Fibroblast of lung (primary cell): ENCODE measurements at places on chromosomes 13 and 19.

DNA sequence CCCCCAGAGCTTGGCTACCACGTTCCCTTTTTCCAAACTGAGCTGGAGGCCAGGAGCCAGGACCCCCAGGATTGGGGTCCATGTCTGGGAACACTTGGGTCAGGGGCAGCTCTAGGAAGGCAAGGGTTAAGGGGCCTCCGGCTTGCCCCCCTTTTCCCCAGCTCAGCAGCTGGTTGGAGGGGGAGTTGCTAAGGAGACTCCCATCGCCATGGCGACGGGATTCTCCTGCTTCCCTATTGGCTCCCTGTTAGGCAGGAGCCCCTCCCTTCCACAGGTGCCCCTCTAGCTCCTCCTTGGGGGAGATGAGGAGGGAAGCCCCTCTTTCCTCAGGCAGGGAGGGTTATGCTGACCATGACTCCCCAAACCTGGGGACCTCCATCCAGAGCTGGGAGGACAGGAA is 33.9 kb downstream of the PDE4A start:
- DNase-seq, result no peak

DNA sequence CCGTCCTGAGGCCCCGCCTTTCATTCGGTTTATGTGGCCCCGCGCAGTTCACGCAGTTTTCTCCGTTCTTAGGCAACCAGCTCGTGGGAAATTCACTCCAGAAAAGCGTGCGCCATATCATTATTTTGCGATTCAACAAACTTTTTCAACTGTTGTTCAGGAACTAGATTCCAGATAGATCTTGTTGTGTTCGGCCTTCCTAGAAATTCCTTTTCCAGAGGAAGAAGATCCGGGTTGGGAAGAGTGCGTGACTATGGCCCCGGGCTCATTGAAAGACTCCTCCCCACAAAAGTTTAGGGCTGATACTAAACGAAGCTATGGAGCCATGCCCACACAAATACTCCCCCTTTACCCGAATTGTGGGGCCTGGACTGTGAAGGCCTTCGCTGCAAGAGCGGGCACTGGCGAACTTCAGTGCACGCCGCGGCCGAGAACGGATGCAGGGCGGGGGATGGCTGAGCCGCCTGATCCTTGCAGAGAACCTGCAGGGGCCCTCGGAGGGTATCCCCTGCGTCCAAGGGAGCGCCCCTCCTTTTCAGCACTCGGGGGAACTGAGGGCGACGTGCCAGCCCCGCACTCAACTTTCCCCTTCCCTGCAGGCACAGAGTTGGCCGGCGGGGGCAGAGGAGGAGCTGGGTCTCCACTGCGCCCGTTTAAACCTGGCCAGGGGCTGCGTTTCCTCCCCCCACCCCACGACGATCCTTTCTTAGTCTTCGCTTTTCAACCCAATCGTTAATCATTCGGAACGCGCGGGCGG is 904 bp upstream of the SOX1 start:
- no peak for DNase-seq

- peak; percentile 32 for DNase-seq
Observed at GRCh38 chr13:46679369-46680120, 117.4 kb downstream of the ESD start.

- DNase-seq, result peak; percentile 73
Observed at GRCh38 chr19:46065486-46066071, 24.8 kb upstream of the IGFL4 start.

GRCh38 chr19:41893899-41894298 is 10.9 kb downstream of the ARHGEF1 start:
- no peak for DNase-seq

- DNase-seq, result no peak
Observed at GRCh38 chr13:32116210-32116609, 84.6 kb downstream of the FRY start.

DNA sequence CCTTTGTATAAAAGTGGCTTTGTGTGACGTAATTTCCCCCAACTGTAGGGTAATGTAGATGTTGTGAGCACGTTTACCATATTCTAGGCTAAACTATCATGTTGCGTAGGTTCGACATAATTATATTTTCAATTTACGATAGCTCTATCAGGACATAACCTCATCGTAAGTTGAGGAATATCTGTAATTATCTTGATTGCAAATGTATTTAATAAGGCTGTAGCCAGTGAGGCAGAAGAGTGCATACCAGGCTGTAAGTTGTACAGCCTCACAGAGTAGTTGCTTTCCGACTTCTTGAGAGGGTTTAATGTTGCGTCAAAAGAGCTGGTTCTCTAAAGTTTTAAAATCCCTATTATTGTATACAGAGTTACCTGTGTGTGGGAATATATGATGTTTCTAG is 839.4 kb upstream of the GPC6 start:
- no peak for DNase-seq

DNA sequence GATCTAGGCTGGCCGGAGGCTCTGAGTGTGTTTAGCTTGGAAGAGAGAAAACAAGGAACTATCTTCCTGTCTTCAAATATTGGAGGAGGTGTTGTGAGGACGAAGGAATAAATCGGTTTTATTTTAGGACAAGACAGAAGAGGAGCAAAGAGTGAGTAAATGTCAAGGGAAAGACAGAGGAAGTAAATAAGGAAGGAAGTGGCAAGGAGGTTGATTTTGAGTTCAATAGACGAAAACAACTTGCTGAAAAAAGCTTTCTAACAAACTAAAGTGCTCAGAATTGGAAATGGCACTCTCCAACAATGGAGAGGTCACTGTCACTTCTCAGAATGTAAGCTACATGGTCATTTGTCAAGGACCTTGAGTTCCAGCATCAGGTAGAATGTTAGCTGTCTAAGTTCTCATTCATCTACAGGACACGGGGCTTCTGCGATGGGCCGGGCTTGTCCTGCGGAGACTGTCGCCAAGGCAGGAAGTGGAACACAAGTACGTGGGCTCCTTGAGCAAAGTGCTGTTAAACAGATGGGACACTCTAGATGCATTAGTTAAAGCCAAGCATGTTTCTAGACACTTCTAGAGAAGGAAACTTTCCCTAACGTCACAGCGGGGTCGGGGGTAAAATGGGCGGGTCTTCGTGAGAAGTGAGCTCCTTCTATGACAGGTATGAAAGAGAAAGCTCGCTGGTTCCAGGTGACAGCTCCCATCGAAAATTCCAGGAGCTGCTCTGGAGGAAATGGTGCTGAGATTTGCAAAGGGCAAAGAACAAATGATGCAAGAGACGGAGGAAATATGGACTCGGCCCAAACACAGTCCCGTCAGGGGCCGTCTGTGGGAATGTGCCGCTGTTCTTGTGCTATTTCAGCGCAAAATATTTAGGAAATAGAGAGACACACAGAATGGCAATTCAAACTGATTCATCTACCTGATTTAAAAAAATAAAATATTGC is 103.9 kb upstream of the UBL3 start:
- DNase-seq, result no peak

DNA sequence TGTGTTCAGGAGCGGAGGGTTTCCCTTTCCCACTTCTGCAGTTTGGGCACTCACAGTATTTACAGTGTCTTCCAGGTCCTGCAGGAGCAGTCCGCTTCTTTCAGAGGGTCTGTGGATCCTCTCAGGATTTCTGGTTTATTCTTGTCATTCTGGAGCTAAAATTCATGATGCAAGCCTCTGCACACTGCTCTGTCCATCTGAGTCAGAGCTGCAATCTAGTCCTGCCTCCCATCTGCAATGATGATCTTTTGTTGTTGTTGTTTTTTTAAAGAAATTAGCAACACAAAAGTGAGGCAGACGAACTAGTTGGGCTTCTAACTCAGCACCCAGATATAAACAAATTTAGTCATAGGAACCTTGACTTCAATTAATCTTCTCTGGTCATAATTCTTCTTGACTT is 86.5 kb downstream of the DLEU7 start:
- no peak for DNase-seq

DNA sequence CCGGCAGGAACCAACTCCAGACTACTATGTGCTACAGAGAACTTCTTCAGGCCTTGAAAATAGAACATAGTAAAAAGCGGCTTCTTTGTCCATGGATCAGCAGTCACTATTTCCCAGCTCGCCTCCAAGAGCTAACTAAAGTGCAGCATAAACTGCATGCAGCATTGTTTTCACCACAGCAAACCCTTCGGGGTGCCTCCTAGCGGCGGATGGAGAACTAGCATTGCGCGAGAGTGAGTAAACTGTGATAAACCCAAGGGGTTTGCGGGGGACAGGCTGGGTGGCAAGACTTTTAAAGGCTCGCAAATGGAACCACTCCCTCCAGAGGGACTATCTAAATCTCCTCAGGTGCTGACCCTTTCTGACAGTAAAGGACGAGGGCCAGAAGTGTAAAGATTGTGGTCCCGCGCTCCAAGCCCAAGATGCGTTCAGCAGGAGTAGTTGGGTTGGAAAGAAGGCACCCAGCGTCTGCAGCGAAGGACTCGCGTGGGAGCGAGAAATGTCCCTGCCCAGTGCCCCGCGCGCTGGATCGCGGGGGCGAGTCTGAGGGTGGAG is 21.5 kb upstream of the SGCG start:
- DNase-seq, result peak; percentile 12

DNA sequence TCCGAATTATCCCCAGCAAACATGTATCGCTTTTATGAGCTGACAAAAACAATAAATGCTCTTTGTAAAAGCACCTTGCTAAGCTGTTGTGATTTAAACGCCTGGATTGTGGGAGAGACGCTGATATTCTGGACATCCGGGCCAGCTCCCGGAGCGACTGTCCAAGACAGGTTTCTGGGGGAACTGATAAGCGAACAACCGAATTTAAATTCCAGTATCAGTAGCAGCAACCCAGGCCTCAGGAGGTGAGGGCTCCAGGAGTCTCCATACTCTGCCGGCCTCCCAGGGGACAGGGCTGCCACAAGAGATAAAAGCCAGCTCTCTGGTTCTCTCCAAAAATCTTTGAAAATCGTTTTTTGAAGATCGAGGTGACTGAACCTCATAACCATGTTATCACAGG is 50.3 kb upstream of the VSTM2B start:
- no peak for DNase-seq

DNA sequence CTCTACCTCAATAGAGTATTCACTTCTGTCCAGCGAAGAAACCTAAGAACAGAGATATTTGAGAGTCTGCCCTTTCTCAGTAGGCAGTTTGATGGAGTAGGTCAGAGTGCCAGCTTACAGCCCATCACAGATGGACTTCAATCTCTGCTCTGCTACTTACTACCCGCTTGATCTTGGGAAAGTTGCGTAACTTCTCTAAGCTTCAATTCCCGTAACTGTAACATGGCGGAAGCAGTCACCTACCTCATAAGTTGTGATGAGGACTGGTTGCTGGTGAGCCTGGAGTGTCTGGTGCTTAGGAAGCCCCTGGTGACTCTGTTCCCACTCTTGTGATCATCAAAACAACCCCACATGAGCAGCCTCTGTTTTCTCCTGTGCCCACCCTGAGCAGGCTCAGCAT is 31.0 kb downstream of the AMER2 start:
- DNase-seq, result no peak

- no peak for DNase-seq
Observed at GRCh38 chr13:21048901-21049698, 12.3 kb downstream of the LATS2 start.

- peak; percentile 80 for DNase-seq
Observed at GRCh38 chr13:101654883-101655282, 202.4 kb downstream of the ITGBL1 start.

DNA sequence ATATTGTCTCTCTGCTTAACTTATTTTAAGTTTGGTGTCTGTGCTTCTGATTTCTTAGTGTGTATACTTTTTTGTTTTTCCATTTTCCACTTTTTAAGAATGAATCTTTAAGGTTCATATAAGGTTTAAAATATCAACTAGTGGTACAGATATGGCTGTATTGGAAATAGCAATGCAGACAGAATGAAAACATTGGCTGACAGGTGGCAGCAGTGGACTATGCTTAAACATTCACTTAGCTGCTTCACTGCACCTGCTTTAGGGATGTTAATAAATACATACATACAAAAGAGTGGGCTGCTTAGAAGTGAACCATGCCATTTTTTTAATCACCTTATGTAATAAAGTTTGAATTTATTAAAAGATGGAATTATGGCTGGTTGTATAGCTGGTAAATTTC is 27.3 kb downstream of the TM9SF2 start:
- peak; percentile 13 for DNase-seq

DNA sequence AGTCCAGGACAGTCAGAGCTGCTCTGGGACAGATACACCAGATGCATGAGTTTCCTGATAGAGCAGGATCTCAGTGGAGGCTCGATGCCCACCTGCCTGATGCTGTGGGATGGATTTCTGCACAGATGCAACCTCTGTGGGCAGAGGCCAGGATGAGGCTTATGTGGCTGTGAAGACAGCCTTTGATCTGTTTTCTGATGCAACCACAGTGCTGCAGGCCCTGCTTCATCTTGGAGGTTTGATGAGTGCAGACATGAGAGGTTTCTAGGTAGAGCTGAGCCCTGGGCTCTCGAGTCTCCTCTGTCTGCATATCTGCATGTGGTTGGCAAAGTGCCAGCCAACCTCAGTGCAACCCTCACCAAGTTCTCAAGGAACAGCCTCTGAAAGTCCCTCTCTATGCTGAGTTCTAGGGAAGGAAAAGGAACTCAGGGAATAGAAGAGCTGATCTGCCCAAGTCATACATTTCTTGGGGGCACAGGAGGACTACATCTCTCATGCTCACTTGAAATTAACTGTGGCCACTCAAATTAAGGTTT is 23.1 kb upstream of the TSHZ3 start:
- no peak for DNase-seq

GRCh38 chr13:95441326-95441725 is 111.2 kb upstream of the CLDN10 start:
- DNase-seq, result no peak
